ENCODE measurements at places on chromosomes 4 and X.

GRCh38 chr4:55125763-55126541, 557 bp upstream of the KDR start:
- DNase-seq: peak; percentile 25

GRCh38 chrX:79412972-79413371, 45.8 kb upstream of the ITM2A start:
- DNase-seq: no peak

GRCh38 chr4:74252933-74253332, 55.3 kb upstream of the EPGN start:
- no peak for DNase-seq

DNA sequence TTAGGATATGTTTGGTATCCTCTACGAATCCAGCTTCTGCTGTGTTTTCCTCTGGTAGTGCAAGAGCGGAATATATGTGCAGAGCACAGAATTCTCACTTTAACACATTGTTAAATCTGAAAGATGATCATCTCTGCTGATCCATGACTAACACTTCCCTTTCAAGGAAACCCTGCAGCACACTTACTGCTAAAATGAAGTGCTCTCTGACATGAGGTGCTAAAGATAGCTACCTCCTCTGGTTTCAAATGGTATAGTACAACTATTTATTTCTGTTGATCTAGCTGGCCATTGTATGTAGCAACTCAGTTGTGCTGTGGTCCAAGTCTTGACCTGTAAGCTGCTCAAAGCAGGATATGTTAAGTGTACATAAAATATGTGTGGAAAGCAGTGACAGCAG, 162.4 kb upstream of the FMR1 start:
- no peak for DNase-seq

DNA sequence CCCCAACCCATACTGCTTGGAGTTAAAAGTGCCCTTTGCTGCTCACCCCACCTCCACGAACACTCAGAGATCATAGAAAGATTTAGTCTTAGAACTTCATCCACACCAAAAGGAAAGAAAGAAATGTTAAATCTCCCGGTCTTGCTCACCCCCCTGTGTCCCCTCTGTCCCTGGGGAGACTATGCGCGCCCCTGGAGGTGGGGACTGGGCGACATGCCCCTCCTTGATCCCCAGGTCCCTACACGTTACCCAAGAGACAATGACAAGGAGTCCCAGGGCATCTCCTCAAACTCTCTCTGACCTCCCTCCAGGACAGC, 620 bp downstream of the ITM2A start:
- DNase-seq: no peak

DNA sequence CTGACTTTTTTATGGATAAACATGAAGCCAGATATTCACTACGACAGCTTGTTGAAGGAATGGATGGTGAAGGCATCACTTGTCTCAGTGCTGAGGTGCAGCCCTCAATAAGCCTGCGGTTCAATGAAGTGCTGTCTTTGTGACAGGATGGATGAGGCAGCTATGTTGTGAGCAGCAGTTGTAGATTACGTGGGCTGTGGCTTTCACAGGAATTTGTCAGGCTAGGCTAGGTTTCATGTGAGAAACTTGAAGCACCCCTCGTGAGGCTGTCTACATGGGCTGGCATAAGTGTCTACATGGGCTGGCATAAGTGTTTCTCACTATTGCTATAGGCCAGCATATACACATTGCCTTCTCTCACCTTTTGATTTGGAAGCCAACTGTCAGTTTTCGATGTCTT, 1050.0 kb downstream of the ADGRL3 start:
- no peak for DNase-seq

GRCh38 chr4:155935389-155935986, 18.2 kb downstream of the CTSO start:
- DNase-seq: no peak

DNA sequence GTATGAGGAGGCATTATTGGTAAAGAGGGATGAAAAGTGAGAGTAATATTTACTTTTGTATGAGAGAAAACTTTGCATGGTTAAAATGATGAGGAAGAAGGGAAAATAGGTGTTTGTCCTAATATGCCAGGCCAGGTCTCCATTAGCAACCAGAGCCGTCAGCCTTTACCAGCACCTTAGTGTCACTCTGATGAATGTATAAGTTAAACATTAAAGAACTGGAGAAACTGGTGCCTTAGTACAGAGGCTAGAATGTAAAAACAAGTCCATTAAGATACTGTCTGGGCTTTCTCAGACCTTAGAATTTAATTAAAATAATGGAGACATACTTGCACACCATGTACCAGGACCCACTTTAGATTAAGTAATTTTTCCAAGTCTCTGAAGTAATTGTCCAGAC, 222.3 kb downstream of the FAM47A start:
- no peak for DNase-seq

DNA sequence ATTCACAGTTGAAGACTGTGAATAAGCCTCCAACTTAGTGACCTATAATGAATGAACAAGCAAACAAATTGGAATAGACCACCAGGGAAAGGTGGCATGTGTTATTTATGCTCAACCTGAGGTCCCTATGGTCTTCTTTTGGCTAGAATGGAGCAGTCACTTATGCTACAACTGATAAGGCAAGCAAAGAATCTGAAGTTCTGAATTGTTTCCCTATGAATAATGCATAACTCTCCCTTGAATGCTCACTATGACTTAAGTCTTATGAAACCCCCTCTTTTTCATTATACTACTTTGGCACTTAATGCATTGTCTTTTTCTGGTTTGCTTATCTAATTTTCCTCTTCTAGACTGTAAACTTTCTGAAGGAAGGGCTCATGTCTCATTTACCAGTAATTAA, 2.6 kb downstream of the GIMD1 start:
- DNase-seq: no peak

GRCh38 chrX:17878028-17878670, 17.1 kb upstream of the RAI2 start:
- no peak for DNase-seq

- no peak for DNase-seq
These were observed 5.6 kb downstream of the PDGFRA start for GRCh38 chr4:54234497-54235205.

DNA sequence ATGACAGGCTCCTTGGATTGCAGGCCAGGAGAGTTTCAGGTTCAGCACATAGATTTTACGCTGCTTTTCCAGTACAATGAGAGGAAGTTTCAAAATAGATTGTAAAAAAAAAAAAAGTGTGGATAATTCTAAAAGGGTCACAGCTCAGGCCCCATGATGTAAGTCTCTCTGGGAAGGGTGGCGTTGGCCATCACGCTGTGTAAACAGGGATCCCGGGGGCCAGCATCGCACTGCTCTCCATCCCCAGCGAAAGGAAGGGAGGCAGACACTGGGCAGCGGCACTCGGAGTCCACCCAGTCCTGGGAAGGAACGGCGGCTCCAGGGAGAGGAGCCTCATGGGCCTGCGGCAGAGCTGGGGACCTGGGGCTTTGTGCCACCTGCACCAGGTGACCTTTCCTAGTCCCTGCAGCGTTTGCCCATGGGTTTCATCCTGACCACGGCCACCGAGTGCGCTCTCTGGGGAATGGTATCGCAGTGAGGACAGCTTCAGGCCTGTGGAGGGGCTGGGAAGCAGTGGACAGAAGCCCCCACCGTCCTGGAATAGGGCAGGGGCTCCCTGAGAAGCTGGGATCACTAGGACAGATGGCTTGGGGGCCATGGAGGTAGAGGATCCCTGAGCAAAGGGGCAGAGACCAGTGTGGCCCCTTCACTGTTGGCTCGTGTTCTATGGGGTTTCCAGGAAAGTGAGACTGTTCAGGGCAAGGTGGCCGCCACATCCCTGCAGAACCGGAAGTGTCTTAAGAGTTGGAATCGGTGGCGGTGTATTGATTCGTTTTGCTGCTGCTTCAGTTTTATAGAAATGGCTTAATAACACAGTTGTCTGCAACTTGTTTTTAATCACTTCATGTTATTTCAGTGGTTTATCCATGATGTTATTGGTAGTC, 38.9 kb downstream of the RGS12 start:
- no peak for DNase-seq

- no peak for DNase-seq
These were observed 76.8 kb downstream of the IL15 start for GRCh38 chr4:141713185-141713584.

DNA sequence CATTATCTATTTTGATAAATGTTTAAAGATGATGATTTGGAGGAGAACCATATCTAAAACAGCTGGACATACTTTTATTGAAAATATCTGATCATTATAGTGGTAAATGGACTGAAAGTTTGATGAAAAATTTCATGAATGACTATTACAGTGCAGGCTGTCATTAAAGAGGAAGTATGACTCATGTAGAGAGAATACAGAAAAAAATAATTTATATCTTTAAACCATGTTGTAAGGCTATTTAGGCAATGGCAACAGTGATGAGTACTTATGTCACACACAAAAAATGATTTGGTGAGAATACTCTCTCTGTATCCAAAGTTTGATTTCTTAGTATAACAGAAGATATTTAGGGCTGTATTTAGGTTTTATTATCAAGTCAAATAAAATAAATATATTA, 3.9 kb upstream of the GLRB start:
- DNase-seq: no peak

DNA sequence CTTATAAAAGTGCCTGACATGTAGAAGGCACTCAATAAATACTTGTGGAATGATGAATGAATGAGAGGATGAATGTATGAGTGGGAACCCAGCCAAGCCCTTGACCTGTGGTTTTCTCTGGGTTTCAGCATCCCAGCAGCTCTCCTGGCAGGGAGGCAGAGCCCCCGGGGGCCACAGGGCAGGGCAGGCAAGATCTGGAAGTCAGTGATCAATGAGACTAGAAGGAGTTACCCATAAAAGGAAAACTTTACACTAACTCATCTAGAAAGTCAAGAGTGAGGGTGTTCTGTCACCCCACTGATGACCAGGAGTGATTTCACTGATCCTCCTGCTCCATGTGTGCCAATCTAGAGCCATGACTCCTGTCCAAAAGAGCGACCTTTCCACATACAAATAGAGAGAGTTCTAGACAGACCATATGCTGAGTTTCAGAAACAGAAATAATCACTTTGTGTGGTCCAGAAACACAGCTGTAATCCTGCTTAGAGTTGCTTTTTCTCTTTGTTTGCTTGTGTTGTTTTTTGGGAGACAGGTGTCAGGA, 37.4 kb downstream of the MGARP start:
- DNase-seq: no peak

DNA sequence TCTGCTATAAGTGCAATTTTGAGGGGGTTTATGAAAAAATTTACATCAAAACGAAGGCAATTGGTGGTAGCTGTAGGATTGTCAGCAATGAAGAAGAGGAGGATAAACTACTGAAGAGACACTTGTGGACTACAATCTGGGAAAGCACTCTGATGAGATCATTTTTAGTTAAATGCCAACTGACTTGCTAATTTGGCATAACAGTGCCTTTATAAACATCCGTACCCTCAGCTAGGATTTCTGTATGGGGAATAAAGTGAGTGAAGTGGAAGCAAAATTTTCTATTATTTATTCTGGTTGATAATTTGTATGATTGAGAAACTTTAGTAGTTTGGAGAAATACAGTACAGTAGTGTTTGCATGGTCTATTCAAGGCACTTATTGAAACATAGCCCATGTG, 11.2 kb upstream of the GNRHR start:
- DNase-seq: no peak

DNA sequence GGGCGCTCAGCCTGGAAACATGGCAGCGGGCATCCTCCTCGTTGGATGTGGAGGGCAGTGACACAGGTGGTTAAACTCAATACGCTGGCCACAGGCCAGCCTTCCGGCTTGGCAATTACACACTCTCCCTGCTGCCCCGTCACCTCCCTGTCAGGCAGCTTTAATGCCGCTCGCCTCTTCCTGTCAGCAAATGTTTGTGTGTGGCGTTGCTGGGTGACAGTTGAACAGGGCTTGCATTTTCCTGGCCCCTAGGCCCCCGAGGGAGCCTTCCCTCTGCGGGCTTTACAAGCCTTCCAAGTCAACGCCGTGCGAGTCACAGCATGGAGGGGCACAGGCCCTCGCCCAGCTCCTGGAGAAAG, 620.0 kb downstream of the BCOR start:
- DNase-seq: no peak

GRCh38 chr4:81498551-81499099, 26.9 kb upstream of the RASGEF1B start:
- DNase-seq: no peak

DNA sequence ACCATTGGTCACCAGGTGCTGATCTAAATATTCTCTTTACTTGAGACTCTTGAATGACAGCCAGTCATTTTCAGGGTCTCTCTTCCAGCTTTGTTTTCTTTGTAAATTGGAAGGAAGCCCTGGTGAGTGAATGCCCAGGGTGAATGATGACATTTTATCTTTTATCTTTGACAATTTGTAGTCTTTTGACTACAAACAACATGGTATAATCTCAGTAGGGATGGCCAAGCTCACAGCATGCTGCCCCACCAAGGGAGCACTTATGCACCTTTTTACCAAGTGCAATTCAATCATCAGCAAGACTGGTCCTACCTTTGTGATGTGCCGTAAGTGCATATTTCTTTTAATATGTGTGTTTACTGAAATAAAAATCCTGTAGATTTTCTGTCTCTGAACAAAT, 5.7 kb downstream of the AFM start:
- no peak for DNase-seq

- no peak for DNase-seq
These were observed 525.5 kb upstream of the BOD1L1 start for GRCh38 chr4:14152834-14153519.
